ENCODE measurements at places on chromosomes 6 and 20.

GRCh38 chr6:35522660-35523658 lies 10.3 kb upstream of the TULP1 start:
- DNase-seq = no peak

DNA sequence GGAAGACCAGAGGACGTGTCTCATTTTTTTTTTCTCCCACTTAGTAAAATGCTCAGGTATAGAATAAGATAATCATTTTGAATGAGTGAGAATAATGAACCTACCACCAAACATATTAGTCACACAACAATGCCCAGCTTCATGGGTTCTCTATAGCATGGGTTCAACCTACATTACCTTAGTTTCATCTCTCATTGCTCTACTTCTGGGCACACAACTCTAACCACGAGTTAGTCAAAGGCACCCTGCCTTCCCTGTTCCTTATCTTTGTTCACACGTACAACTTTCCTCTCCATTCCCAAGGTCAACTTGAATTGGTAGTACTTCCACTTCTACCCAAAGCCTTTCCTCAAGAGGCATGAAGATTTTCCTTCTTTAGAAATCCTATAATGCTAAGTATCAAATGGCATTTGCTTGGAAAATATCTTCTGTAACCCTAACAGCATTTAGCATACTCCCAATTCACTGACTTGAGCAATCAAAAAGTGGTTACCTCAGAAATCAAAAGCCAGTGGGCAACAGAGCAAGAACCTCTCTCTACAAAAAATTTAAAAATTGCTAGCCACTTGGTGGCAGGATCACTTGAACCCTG lies 20.9 kb downstream of the DEK start:
- DNase-seq = no peak

DNA sequence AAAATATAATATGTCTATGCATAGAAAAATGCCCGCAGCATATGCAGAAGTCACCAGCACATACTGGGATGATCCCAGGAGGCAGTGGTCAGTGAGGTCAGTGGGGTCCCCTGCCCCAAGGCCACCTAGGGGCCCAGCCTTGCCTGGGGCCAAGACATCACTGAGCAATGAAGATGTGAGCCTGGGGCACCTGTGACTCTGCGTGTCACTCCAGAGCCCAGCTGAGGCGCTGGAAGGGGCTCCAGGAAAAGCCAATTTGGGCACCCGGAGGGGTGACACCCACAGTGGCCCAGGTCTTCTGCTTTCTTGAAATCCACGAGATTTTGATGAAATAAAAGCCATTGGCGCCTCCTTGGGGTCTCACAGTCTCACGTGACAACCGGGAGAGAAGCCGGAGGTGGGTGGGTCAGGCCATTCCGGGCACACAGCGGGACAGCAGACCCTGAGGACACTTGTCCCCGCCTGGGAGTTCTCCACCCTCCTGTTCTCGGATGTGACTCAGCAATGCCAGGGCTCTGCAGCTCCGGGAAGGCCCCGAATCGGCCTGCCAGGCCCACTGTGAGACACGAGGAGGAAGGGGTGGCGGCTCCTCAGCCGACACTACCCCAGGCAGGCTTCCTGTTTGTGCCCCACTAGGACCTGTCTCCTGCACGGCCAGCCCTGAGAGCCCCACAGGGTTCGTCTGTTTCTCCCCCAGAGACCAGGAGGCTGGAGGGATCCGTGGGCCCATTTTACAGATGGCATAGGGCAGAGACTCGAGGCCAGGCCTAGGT lies 24.4 kb upstream of the SLCO4A1 start:
- DNase-seq = no peak

DNA sequence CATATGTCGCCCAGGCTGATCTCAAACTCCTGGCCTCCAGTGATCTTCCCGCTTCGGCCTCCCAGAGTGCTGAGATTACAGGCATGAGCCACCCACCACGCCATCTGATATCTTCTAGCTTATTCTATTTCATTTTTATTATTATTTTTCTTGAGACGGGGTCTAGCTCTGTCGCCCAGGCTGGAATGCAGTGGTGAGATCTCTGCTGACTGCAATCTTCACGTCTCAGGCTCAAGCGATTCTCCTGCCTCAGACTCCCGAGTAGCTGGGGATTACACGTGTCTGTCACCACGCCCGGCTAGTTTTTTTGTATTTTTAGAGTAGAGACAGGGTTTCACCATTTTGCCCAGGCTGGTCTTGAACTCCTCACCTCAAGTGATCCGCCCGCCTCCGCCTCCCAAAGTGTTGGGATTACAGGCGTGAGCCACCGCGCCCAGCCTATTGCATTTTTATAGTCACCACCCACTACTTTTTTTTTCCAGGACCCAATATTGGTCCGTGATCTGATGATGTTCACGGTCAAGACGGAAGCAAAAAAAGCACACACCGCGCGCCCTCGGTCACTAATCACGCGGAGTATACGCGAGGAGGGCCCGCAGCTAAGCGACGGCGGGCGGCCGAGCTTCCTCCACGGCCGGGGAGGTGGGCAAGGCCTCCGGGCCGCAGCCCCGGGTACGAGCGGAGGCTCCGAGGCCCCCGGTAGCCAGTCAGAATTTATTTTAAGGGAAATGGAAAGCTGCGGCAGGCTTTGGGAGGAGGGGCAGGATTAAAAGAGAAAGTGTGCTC lies 1.1 kb upstream of the LSM14B start:
- DNase-seq = no peak

DNA sequence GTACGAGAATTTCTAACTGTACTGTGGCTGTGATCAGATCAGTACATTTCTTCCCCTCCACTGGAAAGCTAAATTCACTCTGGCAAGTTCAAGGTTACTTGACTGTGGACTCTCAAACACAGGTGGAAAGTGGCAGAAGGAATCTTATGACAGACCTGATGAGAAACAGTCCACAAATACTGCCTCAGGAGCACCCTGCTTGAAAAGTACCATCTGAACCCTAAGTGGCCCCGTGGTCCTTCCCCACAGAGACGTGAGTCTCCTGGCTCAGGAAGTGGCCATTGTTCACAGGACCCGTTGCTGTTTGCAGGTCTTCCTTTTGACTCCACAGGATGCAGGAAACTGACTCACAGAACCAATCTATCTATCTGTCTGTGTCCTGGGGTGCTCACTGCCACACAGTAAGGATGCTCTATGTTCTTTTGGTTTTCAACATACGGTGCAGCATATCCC lies 47.5 kb upstream of the NHSL1 start:
- no peak for DNase-seq

Measured in HFF-Myc (cell line).